ENCODE measurements at places on chromosomes 7 and 10. TPM values are rescaled to one million over a fixed set of nuclear protein-coding genes. Genes with fewer than 3 reads are reported as not detected.

- no peaks in the 10 kb centered on the region for H3K27me3 ChIP-seq
- H3K4me3 ChIP-seq, result no peak overlapping the region
- H3K36me3 ChIP-seq, result no peaks in the 10 kb centered on the region
- no peaks in the 10 kb centered on the region for H3K4me1 ChIP-seq
- DNase-seq, result no peak
Observed at GRCh38 chr7:42479452-42479815, 242.4 kb upstream of the GLI3 start.

CFAP70 gene
- 10.4 TPM for total RNA-seq

- H3K27ac ChIP-seq, result peak overlapping the region; percentile 81
- no peaks in the 10 kb centered on the region for H3K27me3 ChIP-seq
- peaks cover 5% of the 10 kb centered on the region for H3K4me1 ChIP-seq
- peak; percentile 64 for DNase-seq
- peak overlapping the region; percentile 21 for H3K4me3 ChIP-seq
Observed at GRCh38 chr10:124632064-124632531, 112.1 kb downstream of the FAM53B start.

CDH23 gene
- 13.8 TPM for total RNA-seq

LIPN gene
- total RNA-seq, result not detected

- DNase-seq, result no peak
- no peak overlapping the region for H3K4me3 ChIP-seq
- H3K27me3 ChIP-seq, result no peaks in the 10 kb centered on the region
- no peaks in the 10 kb centered on the region for H3K4me1 ChIP-seq
Observed at GRCh38 chr10:6774406-6774805, 194.3 kb upstream of the PRKCQ start.

DNA sequence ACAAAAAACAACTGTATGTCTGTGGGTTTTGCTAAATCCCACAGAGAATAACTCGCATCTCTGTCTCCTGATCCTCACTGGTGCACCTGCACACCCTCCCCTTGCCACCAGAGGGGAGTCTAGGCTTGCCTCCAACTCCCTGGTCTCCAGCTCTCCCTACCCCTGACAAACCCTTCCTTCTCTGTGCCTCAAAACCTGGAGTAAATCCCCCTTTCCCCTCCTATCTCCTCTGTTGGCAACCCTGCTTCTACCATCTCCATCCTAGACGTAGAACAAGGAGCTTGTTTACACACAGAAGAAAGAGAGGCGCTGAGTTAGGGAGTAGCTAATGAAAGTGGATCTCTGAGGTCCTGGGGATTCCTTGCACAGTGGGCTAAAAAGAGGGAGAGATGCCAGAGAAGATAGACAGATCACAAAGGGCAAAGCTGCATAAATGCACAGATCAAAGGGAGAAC lies 6.0 kb downstream of the MBLAC1 start:
- no peak overlapping the region for H3K27ac ChIP-seq
- no peak overlapping the region for H3K4me3 ChIP-seq
- no peaks in the 10 kb centered on the region for H3K36me3 ChIP-seq

DNA sequence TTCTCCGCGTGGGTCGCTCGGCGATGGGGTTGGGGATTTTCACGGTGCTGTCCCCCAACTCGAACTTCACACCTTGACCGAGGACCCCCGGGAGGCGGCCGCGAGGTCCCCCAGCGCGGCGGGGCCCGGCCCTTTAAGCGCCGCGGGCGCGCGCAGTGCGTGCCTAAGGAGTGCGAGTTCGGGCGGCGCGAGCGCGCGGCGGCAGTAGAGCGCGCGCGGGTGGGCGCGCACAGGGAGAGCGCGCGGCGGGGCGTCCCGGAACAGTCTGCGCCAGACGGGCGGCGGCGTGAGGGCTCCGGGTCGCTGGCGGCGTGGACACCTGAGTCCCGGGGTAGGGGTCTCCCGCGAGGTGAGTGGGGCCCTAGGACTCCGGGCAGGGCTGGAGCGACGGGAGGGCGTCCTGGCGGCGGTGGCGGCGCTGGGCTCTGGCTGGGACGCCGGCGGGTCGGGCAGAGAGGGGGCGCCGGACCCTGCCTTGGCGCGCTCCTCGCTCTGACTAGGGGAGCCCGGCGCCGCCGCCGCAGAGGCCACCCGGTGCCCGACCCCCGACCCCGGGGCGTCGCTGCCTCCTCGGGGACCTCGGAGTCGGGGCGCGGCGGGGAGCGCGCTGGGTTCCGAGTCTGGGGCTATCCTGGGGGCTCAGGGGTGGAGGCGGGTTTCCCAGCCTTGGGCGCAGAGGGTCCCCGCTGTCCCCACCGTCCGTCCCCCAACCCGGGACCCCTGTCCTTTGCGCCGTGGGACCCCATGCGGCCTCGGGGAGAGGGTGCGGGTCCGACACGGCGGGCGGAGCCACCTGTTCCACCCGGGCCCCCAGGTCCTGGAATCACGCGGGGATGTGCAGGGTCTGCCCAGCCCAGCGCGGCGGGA lies at the start of gene PROSER2:
Gene PROSER2 (plus strand): TSS at position 235 of the 867 bp plus-strand sequence. CDS start 28,722 bp downstream, outside the sequence.
- peak; percentile 30 for DNase-seq
- H3K4me1 ChIP-seq, result no peaks in the 10 kb centered on the region
- peak within 1 kb of the TSS; percentile 93 for H3K4me3 ChIP-seq
- H3K36me3 ChIP-seq, result no peaks in the 10 kb centered on the region
- peak within 1 kb of the TSS; percentile 88 for H3K27ac ChIP-seq

CPEB3 gene
- total RNA-seq, result 5.2 TPM

Data from breast epithelium (tissue), 4 donors.